ENCODE measurements at places on chromosomes 3 and 15.

DNA sequence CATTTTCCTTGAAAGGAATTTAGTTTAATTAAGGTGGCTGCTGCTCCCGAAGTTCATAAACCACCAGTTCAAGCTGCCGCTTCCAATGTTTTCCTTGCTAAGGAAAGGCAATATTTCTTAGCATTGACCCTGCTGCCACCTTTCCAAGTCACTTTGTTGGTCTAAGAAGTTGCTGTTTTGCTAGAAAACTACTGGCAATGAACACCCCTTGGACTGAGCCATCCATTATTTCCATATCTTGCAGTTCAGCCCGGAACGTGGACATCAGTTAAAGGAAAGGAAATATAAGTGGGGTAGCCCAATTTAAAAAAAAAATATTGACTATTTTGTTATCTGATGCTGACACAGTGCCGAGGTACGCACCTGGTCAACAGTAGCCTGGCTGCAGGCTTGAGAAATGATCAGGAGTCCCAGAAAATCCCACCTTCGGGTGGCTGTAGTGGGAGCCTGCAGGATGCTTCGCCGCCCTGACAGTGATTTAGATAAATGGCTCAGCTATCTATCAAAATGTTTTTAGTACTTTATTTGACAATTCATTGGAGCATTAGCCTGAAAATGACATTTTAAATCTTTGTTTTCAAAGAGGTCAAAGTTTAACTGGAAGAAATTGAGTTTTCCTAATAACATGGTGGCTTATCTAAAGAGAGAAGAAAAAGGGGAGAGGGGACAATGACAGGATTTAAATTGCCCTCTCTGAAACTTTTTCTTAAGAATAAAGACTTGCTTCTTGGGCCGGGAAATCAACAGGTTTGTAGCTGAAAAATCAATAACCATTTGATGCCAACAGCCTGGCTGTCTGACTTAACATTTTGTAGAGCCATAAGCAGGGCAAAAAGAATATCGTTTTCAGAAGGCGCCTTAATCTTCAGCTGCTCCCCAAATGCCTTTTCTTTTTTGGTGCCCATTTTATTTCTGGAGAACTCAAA is 1.6 kb downstream of the RARB start:
- DNase-seq, result no peak

DNA sequence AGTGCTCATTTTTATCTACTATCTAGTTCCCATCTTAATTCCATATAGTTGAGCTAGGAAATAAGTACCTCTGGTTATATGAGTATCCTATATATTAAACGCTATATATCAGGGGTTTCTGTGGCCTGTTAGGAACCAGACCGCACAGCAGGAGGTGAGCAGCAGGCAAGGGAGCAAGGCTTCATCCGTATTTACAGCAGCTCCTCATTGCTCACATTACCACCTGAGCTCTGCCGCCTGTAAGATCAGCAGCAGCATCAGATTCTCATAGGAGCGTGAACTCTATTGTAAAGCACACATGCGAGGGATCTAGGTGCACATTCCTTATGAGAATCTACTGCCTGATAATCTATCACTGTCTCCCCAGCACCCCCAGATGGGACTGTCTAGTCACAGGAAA is 23.0 kb downstream of the GSK3B start:
- no peak for DNase-seq

GRCh38 chr3:83524901-83525300 is 1433.9 kb upstream of the CADM2 start:
- no peak for DNase-seq

- DNase-seq, result no peak
Observed at GRCh38 chr3:58604031-58604430, 26.8 kb upstream of the FAM107A start.

DNA sequence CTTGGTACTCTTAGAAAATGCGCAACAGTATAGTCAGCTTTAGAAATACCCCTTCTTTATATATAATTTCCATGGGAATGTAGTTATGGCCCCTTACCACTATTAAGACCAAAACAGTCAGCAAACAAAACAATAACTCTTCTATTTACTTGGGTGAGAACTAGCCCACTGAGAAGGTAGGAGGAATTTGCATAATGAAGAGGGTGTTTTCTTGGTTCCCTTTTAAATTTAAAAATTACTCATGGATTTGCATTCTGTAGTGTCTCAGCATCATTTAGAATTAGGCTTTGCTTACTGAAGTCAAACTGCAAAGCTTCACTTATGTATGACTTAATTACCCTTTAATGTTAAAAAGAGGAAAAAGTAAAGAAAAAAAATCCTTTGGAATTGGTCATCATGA is 350.8 kb downstream of the PTPRG start:
- DNase-seq, result no peak

- no peak for DNase-seq
Observed at GRCh38 chr3:180447136-180447535, 154.8 kb upstream of the TTC14 start.

- no peak for DNase-seq
Observed at GRCh38 chr3:37680401-37680800, 181.3 kb upstream of the CTDSPL start.
